Mucosa of descending colon (tissue), 3 donors: ENCODE measurements at places on chromosomes 3 and 15.

- DNase-seq: peak; percentile 38
Observed at GRCh38 chr15:53962646-53963561, 15.3 kb upstream of the UNC13C start.

DNA sequence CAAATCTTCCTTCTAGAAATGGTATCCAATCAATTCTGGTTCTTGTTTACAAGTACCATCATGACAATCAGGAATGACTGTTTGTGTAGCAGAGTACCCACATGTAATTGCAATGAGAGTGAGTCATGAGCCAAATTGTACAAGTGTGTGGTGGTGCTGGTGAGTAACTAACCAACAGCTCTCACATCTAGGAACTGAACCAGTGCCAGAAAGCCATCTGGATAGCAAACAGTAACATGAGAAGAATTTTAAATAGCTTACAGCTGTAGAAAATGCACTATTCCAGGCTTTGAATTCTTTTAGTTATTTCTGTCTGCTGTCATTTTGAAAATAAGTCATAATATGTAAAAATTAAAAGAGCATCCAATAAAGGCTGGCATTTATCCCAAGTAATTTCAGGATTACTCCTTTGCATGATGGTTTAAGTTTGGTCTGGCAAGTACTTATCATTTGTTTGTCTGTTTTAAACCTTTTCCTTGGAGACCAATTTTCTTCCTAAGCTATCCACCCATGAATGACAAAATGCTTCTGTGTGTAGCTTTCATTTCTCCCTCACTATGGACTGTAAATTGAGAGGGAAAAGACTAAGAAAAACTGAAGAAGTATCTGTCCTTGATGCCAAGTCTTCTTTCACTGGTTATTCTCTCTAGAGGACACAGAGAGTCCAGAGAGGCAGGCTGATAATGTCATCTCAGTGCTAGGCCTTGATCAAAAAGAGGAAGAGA, 60.0 kb downstream of the PIK3CB start:
- DNase-seq: no peak

DNA sequence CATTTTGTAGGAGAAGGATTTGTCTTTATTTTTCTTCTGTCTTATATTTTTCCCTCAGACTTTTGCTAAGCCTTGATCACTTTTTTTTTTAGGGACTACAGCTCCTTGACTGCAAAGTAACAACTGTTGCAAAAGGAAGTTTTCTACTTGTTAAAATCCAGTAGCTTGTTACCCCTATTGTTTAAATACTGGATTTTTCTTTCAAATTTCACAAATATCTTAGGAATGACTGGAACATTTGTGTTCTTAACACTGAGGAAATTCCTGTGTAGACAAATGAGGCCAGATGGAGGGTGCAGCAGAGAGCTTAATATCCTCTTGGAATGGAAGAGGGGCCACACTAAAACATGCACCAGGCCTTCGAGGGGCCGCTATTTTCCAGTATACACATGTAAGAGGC, 3.2 kb upstream of the PGPEP1L start:
- DNase-seq: no peak

- no peak for DNase-seq
Observed at GRCh38 chr3:34793057-34793456, 846.3 kb upstream of the ARPP21 start.

DNA sequence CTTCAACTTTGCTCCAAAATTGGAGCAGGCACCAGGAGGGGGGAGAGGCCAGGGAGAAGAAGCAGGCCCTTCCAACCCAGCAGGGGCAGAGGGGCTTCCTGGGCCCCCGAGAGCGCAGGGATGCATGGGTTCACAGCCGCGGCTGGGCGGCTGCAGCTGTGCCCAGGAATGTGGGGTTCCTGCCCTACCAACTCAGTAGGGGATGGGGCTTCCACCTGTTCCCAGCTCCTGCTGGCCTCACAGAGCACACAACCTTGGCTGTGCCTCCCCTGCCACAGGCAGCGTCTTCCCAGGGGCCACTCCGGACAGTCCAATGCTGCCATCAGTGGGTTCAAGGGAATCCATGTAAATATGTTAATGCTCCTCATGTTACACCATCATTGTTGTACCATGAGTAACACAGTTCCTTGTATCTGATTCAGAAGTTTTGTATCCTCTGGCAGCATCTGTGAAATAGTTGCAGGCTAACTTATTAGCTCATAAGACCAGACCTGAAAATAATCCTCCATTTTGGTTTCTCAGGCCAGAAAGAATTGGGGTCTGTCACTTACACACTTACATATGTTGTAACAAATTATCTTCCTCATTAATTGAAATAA, 12.1 kb upstream of the SIAH2 start:
- no peak for DNase-seq

- no peak for DNase-seq
Observed at GRCh38 chr15:94412979-94413746, 181.8 kb downstream of the MCTP2 start.

DNA sequence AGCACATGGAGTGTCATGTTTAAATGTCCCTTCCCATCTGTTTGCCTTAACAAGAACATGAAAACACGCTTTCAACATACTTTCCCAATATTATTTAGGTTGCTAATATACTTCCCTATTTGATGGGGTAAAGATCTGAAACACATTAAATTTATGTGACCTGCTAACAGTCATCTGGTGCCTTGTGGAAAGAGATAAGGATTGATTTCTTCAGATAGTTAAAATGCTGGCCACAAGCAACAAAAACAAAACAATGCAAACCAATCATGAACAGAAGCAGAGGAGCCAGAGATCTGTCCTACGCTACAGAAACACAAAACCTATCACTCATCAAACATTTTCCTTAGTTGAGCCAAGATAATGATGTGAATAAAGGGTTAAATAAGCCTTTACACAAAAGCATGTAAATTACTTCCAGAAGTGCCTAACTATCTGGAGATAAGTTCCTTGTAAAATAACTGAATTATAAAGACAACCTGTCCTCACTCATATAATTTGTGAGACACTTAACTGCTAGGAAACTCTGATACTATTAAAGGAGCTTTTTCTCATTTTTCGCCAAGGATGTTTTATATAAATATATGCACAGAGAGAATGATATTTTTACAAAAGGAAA, 109.9 kb downstream of the NSUN3 start:
- no peak for DNase-seq
